Stimulated activated naive CD4-positive, alpha-beta T cell (primary cell): ENCODE measurements at places on chromosomes 5 and 9.

- DNase-seq, result no peak
These were observed 434.5 kb downstream of the KDM4C start for GRCh38 chr9:7192266-7192665.

GRCh38 chr5:40441733-40442132 is 238.0 kb upstream of the PTGER4 start:
- DNase-seq, result no peak

DNA sequence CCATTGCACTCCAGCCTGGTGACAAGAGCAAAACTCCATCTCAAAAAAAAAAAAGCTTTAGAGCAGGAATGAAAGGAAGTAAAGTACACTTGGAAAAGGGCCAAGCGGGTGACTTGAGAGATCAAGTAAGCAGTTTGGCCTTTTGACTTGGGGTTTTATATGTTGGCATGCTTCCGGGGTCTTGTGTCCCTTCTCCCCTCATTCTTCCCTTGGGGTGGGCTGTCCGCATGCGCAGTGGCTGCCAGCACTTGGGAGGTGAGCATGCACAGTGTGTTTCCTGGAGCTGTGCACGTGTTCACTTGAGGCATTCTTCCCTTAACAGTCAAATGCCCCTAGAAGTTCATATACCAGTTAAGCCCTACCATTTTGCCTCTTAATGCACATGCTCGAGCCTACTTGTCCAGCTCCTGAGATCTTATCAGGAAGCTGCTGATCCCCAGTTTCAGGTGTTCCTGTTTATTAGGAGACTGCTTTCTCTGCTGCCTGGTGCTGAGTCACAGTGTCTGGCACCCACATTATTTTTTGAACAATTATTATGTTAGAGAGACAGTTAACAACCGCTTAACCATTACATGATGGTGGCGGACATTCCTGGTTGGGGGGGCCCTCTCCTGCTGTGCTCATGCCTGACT is 32.6 kb upstream of the PRRC2B start:
- peak; percentile 38 for DNase-seq

DNA sequence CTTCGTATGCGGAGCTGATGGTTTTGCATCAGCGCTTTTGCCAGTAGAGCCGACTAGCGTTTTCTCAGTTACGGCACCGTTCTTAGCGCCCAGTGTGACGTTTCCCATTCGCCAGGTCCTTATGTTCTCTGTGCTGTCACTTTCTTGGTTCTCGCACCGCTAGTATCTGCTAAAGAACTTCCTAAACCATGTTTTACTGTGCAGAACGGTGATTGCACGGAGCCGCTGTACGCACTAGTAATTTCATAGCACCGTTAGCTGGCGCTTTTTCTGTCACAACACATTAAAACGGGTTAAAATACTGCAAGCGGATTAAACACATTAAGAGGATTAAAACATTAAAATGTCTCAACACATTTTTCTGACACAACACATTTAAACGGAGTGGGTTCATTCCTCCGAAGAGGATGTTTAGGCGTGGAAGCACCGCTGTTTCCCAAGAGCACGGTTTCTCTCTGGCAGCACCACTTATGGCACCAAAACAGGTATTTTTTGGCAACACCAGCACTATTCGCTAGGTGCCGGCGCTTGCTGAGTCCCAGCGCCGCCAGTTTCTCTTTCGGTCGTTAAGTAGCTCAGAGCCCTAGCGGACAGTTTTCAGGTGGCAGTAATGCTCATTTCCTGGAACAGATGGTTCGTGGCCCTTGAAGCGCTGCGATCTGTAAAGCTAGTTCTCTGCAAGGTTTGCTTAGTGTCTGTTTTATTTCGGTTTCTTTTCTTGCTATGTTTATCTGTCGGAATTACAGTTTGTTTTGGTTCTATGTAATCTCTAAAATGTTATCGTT is 20.3 kb downstream of the ANXA2R start:
- peak; percentile 62 for DNase-seq

DNA sequence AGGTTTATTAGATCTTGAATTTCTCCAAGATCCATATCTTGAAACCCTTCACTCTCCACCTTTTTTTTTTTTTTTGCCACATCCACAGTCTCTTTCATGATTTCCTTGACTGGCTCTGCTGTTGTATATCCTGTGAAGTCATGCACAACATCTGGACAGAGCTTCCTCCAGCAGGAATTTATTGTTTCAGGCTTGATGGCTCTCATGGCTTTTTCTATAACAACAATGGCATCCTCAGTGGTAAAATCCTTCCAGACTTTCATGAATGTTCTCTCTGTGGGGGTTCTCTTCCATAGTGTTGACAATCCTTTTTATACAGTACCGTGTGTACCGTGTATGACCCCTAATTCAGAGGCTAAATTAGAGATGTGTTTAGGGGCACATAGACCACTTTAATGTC is 24.0 kb downstream of the RANBP17 start:
- DNase-seq, result no peak

DNA sequence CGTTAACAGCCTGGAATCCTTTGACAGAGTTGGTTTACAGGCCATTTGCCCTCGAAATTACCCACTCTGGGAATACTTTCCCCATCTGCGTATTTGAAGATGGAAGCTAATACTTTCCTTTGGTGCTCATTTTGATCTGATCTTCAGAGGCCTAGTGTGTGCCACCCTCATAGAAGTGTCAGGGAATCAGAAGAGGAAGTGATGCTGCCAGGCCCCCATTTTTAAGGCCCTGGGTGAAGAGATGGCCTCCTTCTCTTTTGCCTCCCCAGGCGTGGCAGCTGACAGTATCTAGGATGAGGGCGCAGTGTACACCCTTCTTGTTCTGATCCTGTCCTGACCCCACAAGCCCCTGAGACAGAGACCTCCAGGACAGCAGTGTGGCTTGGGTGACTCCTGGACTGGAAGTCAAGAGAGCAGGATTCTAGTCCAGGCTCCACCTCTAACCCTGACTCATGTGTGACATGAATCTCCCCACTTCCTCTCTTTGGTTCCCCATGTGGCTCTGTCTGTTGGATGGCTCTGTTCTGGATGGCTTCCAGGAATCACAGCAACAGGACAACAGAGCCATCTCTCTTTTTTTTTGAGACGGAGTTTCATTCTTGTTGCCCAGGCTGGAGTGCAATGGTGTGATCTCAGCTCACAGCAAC is 27.8 kb downstream of the CSF1R start:
- DNase-seq, result no peak

GRCh38 chr9:84761137-84761808 is 91.7 kb downstream of the NTRK2 start:
- no peak for DNase-seq

DNA sequence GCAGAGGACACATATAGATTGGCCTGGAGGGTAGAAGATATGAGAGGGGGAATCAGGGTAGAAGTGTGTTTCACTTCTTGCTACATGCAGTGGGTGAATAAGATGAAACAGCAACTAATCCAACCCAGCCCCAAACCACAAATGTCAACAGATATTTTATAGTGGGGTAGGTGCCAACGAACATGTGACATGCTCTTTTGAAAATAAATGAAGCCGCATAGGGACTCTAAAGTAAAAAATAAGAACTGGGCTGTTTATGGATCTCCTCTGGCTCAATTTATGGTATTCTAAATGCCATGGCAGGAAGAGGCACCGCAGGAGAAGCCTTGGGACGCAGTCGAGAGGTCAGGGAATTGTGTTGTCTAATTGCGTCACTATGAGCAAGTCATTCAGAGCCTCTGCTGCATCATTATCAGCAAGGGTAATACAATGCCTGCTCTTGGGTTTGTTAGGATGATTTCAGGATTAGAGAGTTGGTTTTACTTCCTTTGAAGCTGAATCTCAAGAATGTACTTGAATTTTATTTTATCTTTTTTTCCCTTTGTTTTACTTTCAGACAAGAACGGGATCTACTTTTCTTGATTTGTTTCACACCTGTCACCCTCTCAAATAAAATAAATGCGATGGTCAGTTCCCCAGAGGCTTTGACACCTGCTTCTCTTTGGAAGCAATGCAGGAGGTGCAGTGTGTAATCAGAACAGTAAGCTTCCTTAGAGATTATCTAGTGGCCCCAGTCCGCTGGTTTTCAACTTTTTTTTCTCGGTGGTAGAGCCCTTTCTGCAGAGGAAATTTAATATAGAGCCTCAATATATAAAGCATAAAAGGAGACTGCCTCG is 375.6 kb upstream of the CLINT1 start:
- no peak for DNase-seq

DNA sequence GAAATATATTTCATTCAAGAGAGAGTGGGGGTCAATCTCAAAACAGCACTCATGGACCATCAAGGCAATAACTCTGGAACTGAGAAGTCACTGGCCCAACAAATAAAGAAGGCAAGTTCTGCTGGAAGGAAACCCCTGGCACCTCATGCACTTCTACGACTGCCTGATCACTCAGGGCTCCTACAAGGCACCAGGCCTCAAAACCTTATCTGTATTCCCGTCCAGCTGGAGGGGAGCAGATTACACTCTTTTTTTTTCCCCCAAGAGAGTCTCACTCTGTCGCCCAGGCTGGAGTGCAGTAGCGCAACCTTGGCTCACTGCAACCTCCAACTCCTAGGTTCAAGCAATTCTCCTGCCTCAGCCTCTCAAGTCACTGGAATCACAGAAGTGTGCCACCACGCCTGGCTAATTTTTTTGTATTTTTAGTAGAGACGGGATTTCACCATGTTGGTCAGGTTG is 49.9 kb downstream of the P4HA2 start:
- no peak for DNase-seq

DNA sequence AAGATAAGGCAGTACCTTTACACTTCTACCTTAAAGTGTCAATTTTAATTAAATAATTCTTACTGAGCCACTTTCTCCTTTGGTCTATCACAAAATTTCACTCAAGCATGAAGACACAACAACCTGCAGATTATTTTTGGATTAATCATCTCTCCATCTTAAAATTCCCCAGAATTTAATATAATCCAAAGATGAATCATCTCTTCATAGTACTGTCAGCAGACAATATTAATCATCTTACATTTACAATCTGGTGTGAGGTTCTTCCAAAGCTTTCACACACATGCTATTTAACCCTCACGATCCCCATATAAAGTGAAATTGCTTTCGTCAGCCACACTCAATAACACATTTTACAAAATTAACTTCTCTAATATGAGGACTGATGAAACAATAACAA is 43.0 kb downstream of the LHFPL2 start:
- no peak for DNase-seq

GRCh38 chr5:134525683-134526482 is 413 bp downstream of the JADE2 start:
- DNase-seq, result peak; percentile 75

DNA sequence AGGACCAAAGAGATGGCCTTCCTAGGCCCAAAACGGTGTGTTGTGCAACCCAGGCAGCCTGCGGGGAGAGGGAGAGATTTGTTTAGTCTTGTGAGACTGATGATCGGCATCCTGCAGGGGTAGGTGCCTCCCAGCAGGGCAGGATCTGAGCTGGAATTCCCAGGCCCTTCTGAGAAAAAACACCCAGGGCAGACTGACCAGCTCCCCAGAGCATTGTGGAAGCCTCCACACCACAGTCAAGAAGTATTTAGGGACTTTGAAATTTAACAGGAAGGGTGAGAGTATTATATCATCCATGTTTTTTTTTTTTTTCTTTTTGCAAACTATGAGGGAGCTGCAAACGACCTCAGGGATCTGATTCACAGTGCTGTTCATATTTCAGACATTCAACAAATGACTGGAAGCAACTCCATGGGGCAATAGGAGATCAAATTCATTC is 104.5 kb upstream of the LHFPL2 start:
- DNase-seq, result no peak

DNA sequence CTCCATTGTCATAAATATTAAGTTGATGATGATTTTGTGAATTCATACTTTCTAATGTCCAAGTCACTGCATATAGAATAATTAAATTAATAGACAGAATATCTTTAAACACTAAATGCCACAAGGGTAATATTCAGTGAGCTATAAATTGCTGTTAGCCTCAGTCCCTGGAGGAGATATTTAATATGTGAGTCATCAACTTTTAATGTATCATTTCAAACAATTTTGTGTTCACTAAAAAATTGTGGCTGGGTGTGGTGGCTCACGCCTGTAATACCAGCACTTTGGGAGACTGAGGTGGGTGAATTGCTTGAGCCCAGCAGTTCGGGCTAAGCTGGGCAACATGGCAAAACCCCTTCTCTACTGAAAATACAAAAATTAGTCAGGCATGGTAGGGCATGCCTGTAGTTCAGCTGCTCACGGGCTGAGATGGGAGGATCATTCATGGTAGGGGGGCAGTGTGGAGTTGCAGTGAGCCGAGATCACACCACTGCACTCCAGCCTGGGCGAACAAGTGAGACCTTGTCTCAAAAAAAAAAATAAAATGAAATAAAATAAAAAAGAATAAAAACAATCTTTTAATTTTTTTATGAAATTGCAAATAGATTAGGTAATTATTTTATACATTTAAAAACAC is 717.3 kb upstream of the CHD1 start:
- no peak for DNase-seq

DNA sequence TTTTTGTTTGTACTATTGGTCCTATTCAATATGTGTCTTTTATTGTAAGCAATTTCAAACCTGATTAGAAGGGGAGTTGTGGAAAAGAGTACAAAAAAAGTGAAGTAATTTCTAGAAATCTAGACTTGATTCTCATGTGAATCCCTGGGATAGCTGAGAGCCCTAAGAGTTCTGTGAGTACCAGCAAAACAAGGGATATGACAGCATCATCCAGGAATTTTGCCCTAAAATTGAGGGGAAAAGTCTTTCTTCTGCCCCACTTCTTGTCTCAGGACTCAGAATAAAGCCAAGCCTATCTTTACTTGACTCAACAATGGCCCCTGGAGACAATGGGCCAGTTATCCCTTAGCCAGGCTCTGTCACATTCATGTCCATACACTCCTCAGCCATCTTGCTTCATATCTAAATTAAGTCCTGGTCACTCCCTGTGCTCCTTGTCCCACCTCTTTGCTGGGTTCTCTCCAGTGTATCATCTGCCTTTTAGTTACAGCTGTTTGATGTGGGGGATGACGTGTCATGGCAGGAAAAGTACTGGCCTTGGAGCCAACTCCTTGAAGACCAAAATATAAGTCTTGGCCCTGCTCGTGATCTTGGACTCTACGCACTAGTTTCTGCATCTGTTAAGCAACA is 81.2 kb downstream of the ADAMTS12 start:
- no peak for DNase-seq

GRCh38 chr5:21424907-21425306 is 1428.2 kb downstream of the CDH12 start:
- no peak for DNase-seq

- no peak for DNase-seq
These were observed 1059.8 kb upstream of the DMAC1 start for GRCh38 chr9:8859416-8859815.

DNA sequence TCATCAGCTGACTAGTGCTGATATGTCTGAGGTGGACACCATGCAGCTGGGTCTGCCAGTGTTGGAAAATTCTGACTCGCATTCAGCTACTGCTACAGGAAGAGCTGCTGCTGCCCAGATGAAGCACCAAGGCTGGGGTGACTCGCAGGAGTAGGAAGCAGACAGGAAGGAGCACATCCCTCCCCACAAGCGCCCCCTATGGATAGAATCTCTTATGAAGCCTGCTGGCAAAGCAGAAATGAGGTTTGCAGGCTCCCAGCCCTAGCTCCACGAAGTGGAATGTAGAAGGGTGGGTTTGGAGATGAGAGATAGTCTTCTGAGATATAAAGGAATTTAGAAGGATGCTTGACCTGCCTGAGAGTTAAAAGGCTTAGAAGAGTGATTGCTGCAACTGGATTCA is 443.0 kb downstream of the ACTL7B start:
- no peak for DNase-seq

GRCh38 chr5:31733371-31733770 is 94.4 kb downstream of the PDZD2 start:
- no peak for DNase-seq
